Activated CD4-positive, alpha-beta T cell treated with anti-CD3 and anti-CD28 coated beads for 24 hours (primary cell): ENCODE measurements at places on chromosomes 11 and 22.

DNA sequence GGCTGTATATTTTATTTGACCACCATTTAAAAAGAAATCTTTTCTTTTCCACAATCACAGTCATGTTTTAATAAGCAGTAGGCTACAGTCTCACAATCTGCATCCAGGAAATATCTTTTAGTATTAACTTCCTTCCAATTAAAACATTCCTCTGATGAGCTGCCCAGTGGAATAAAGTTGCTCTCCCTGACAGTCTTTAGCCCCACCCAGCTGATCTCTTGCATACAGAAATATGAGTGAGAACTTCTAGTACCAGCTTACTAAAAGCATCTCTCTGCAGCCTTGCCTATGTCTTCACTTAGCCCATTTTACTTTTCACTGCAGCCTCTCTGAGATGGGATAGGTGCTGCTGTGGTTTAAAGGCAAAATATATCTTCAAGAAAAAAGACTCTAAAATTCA lies 143.4 kb upstream of the ANO3 start:
- no peak for DNase-seq

- no peak for DNase-seq
These were observed 37.6 kb upstream of the TMEM135 start for GRCh38 chr11:86999859-87000753.

DNA sequence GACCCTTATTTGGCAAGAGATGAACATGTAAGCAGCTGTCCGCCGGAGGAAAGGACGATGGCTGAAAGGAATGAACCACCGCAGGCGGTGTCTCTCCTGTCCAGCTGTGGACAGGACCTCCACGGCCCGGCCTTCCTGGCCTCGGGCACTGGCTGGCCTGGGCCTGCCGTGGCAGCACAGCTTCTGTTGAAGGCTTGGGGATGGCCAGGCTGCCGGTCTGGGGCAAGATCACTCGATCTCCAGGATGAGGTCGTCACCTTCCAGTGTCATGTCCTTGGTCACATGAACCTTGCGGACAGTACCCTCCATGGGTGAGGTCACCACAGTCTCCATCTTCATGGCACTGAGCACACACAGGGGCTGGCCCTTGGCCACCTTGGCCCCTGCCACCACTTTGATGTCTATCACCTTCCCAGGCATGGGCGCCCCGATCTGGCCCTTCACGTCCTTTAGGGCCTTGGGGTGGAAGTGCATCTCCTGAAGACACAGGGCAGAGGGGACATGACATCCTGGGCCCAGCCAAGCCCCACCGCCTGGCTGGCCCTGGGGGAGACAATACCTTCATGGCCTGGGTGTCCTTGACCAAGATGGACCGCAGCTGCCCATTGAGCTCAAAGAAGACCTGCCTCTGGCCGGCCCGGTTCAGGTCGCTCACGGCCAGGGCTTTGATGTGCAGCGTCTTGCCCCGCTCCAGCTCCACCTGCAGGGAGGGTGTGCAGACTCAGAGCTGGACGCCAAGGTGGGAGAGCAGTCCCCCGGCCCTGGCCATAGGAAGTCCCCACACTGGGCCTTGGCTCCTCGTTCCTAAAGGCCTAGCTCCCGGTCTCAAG lies 5.6 kb downstream of the RCE1 start:
- no peak for DNase-seq

GRCh38 chr11:132523929-132524328 lies 1008.4 kb downstream of the OPCML start:
- DNase-seq: no peak

GRCh38 chr11:11209967-11210366 lies 143.1 kb downstream of the CSNK2A3 start:
- DNase-seq: no peak

- DNase-seq: no peak
These were observed 3.7 kb upstream of the HDHD5 start for GRCh38 chr22:17162731-17163130.

DNA sequence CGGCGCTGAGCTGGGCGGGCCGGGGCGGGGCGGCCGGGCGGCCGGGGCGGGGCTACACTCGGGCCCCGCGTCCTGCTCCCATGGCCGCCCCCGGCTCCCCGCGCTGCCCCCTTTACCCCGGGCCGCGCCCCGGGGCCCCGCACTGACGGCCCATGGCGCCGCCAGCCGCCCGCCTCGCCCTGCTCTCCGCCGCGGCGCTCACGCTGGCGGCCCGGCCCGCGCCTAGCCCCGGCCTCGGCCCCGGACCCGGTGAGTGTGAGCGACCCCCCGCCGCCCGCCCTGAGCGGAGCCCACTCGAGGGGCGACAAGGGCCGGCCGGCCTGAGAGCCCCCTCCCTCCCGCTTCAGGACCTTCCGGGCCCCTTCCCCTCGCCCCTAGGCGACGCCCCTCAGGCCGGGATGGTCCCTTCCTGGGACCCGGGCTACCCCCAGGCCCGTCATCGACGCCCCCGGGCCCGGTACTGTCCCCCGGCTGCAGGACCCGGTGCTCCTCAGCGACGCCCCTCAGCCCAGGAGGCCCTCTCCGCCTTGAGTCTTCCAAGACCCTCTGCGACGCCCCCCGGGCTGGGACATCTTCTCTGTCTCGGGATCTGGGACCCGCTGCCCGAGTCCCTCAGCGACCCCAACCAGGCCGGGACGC lies at the start of gene KREMEN1:
Gene KREMEN1, plus strand, starts transcription at position 57 of the 639 bp plus-strand sequence. Its CDS starts 96 bp downstream, at position 153.
- no peak for DNase-seq

DNA sequence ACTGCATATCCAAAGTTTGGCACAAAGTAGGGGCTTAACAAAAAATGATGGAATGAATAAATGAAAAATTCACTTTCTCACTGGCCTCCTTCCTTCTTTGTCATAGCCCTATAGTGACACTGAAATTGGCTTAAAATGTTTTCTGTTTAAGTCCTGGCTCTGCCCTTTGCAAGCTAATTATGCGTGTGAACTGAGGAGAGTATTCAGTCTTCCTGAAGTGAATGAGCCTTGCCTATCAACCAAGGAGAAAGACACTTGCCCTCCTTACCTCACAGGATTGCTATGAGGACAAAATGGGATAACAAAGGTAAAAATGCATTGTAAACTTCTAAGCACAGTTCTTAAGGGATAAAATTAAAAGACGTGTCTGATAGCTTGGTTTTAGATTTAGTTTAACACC lies 729.8 kb upstream of the ANO3 start:
- no peak for DNase-seq
